HuH-7 (cell line): ENCODE measurements at places on chromosomes 11 and 22.
A peak's percentile ranks its signal among the peaks of the same experiment; 100 is the strongest.

- no peak for DNase-seq
Observed at GRCh38 chr11:65516135-65516968, 8.5 kb upstream of the SCYL1 start.

- no peak for DNase-seq
Observed at GRCh38 chr22:32649515-32650200, 151.8 kb upstream of the TIMP3 start.

DNA sequence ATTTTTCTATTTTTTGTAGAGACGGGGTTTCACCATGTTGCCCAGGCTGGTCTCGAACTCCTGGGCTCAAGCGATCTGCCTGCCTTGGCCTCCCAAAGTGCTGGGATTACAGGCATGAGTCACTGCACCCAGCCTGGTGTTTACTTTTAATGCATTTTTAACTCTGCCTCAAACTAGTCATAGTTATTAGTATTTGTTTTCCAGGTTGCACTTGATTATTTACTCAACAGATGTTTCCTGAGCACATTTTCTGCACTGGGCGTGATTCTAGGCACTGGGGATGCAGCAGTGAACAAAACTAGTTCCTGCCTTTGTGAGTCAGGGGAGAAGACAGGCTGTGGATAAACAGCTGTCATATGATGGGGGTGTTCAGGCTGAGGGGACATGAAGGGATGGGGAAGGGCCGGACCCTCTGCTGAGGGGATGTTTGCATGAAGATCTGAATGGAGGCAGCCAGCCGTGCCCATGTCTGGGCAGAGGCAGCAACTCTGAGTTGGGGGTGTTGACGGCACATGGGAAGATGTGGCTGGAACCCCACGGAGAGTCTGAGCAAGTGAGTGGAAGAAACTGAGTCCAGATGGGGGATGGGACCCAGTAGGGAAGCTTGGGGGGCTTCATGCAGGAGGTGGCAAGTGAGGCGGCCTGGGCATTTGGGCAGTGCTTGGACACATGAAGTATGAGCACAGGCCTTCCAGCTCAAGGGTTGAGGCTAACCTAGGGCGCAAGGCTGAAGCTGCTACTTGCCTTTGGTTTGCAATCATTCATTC lies 34.4 kb downstream of the MPPED1 start:
- DNase-seq: no peak

- no peak for DNase-seq
Observed at GRCh38 chr11:104151404-104152204, 12.3 kb downstream of the PDGFD start.

GRCh38 chr11:120098503-120099020 lies 39.4 kb downstream of the TRIM29 start:
- no peak for DNase-seq

- DNase-seq: no peak
Observed at GRCh38 chr22:44620129-44620840, 81.7 kb upstream of the PRR5 start.

DNA sequence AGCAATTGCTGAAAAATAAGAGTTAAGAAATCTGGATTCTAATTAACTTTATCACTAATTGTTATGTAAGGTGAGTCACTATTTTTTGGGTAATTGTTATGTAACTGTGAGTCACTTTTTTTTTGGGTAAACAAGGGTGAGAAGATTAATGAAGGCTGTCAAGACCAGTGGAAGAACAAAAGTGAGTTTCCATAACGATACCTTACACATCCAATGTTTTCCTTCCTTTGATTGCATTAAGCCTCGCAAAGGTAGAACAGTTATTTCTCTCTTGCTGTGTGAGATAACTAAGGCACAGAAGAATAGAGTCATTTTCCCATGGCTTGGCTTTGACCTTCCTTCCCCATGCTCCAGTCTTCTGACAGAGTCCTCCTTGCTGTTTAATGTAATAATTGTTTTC lies 374.7 kb downstream of the DDX10 start:
- DNase-seq: no peak

DNA sequence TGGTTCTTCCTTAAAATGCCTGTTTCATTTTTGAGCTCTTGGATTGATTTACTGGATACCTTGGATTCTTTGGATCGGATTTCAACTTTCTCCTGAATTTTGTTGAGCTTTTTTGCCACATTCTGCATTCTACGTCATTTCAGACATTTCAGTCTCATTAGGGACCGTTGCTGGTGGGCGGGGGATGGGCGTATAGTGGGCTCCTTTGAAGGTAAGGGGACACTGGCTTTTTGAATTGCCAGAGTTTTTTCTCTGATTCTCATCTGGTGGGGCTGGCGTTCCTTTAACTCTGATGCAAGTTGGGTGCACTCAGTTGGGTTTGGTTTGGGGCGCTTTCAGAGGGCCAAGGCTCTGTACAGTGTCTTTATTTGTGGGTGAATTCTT lies 216.5 kb downstream of the DYNC2H1 start:
- DNase-seq: no peak

- no peak for DNase-seq
Observed at GRCh38 chr11:73087730-73088129, 54.4 kb downstream of the FCHSD2 start.

- DNase-seq: no peak
Observed at GRCh38 chr22:49262167-49262566, 565.5 kb downstream of the BRD1 start.

DNA sequence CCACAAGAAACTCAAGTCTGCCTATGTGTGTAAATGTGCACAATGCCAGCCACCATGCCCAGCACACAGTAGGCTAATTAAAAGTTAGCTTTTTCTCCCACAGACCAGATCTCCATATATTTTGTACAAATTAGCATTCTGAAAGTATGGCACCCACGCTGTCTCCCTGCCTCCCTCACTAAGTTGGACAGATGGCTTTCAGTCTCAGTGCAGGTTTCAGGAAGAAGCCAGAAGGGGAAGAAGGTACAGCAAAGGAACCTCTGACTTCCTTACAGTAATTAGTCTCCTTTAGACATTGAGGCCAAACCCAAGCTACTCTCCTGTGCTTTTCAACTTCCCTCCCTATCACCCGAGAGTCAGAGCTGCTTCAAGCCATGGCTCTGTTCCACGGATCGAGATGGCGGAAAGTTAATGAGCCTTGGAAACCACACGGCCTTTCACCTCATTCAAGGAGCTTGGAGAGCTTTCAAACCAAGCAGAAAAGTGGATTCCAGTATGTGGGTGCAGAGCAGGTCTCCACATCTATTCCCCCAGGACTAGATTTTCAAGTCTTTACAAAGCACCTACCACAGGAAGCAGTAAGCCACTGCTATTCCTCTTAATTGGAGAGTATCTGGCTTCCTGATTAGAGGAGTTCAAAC lies 221.1 kb upstream of the NARS2 start:
- no peak for DNase-seq

DNA sequence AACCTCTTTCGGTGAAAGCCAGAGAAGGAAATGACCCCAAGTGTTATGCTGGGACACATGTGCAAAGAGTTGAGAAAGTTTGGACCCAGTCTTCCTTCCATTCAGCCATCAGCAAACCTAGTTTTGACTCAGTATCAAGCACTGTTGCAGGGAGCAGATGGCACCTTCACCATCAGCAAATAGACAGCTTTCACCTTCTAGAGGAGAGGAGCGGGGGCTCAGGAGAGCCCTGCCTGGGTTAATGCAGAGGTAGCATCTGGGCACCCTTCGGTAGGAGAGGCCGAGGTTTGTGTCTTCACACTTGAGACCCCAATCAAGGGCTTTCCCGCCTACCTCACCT lies 16.2 kb upstream of the MFRP start:
- DNase-seq: no peak

GRCh38 chr22:30843245-30843644 lies 125.3 kb downstream of the MORC2 start:
- DNase-seq: no peak

GRCh38 chr22:23384923-23385677 lies 195.0 kb downstream of the IGLL1 start:
- DNase-seq: no peak

GRCh38 chr22:37453696-37454095 lies 26.4 kb upstream of the ELFN2 start:
- DNase-seq: no peak

GRCh38 chr22:23233752-23234408 lies 53.6 kb downstream of the BCR start:
- no peak for DNase-seq

DNA sequence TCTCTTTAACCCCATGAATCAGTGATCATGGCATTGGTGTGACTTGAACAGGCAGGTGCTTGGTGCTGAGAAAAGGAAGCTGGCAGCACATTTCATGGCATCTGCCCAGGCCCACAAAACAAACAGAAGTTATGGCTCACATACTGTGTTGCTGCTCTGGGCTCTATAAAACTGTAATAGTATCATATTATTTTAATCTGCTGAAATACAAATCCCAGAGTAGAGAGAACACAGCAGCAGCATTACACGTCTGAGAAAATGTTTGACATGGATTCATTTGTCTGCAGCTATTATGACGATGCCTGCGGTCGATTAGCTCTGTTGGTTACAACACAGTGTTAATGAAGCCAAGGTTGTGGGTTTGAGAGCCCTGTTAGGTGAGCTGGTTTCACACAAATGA lies 80.8 kb downstream of the ALX4 start:
- DNase-seq: no peak

GRCh38 chr11:86593833-86594232 lies 78.6 kb downstream of the ME3 start:
- no peak for DNase-seq

GRCh38 chr22:42661985-42662831 lies 13.0 kb upstream of the CYB5R3 start:
- DNase-seq: peak; percentile 90

DNA sequence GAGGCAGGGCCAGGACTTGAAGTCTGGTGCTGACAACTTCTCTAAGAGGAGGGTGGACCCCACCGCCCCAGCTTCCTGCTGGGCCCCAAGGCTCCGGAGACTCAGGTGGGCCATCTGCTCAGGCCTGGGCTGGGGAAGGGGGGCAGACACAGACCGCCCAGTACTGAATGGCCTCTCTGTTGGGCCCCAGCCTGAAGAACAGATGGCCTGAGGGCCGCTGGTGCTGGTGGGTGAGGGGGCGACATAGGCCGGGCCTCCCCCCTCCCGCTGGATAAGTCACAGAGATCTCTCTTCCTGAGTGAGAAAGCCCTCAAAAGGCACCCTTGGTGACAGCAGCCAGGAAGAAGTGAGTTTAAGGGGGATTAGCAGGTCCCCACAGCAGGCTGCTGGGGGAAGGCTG lies 12.5 kb upstream of the TP53I11 start:
- DNase-seq: no peak

GRCh38 chr11:38594895-38595294 lies 1996.9 kb upstream of the RAG2 start:
- no peak for DNase-seq

- DNase-seq: no peak
Observed at GRCh38 chr11:128416976-128417375, 170.4 kb downstream of the ETS1 start.

- DNase-seq: no peak
Observed at GRCh38 chr22:36700711-36701670, 2.6 kb downstream of the CACNG2 start.
